Mesothelial cell of epicardium (in vitro differentiated cells): ENCODE measurements at places on chromosomes 3 and 15.

DNA sequence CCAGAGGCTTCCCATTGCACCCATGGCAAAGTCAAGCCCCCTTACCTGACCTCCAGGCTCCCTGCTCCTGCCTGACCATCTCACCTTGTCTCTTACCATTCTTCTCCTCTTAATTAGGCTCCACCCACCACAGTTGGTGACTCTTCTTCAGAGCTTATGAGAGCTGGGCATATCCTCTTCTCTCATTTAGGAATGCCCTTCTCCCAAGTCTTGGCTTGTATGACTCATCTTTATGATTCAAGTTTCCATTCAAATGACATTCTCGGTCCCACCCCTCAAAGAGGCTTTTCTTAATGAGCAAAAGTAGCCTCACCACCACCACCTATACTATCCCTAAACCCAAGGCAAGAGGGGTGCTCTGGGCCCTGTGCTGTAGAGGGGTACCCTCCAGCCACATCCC is 55.3 kb upstream of the NUDT16 start:
- no peak overlapping the region for H3K4me3 ChIP-seq
- no peak overlapping the region for H3K27ac ChIP-seq
- no peaks in the 10 kb centered on the region for H3K36me3 ChIP-seq
- H3K4me1 ChIP-seq, result no peaks in the 10 kb centered on the region
- peaks cover 2% of the 10 kb centered on the region for H3K27me3 ChIP-seq

DNA sequence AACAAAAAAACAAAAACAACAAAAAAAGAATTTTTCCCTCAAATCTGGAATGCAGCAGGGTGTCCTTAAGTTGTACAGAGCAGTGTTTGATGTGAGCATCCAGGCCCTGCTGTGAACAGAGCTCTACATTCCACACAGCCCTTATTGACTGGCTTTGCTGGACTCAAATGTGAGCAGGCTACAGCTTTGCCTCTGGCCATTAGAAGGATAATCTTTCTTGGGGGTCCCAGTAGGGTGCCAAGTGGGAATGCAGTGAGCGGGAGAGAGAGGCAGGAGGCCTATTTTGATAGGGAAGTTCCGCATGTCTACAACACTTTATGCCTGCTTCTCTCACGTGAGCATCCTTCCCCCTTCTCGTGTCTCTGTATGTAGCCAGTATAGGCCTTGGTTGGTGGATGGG is 34.4 kb upstream of the TPRG1 start:
- H3K4me1 ChIP-seq, result peaks cover 9% of the 10 kb centered on the region
- H3K4me3 ChIP-seq, result no peak overlapping the region
- H3K36me3 ChIP-seq, result no peaks in the 10 kb centered on the region
- H3K27me3 ChIP-seq, result no peaks in the 10 kb centered on the region

DNA sequence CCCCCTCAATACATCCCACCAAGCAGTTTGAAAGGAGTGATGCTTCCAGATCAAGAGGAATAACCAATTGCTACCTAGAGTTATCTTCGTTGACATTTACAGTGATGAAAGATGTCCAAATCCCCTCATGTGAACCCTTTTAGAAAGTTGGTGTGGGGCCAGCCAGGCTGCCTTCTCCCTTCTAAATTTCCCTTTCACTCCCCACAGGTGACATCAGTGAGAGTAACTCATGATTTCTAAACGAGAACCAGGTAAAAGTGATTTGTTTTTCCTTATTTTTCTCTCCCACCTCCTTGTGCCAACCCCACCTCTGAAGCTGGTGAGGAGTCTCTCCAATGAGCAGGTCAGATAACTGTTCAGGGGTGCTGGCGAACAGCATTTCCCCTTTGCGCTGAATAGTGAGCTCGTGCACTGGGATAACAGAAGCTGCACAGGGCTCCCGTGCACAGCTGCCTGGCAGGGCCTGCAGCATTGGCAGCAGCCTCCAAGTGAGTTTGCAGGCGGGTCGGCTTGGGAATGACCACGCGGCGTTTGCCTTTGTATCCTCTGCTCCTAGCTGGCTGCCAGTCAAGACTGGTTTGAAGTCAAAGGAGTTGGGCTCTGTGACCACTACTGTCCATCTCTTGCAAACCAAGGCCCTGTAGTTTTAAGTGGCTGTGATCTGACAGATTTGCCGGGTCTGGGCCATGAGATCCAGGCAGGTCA is 70.2 kb upstream of the CORO2B start:
- no peak for DNase-seq
- H3K4me1 ChIP-seq, result peaks cover 18% of the 10 kb centered on the region
- no peaks in the 10 kb centered on the region for H3K27me3 ChIP-seq
- H3K27ac ChIP-seq, result no peak overlapping the region
- no peak overlapping the region for H3K4me3 ChIP-seq

GRCh38 chr3:117479095-117479494 is 769.5 kb downstream of the TUSC7 start:
- H3K27me3 ChIP-seq, result peaks cover 1% of the 10 kb centered on the region
- DNase-seq, result no peak
- H3K4me1 ChIP-seq, result no peaks in the 10 kb centered on the region
- no peak overlapping the region for H3K27ac ChIP-seq
- no peaks in the 10 kb centered on the region for H3K36me3 ChIP-seq
- H3K4me3 ChIP-seq, result no peak overlapping the region

- no peak overlapping the region for H3K4me3 ChIP-seq
- no peaks in the 10 kb centered on the region for H3K36me3 ChIP-seq
- H3K27ac ChIP-seq, result no peak overlapping the region
- peaks cover 19% of the 10 kb centered on the region for H3K27me3 ChIP-seq
- DNase-seq, result no peak
- peaks cover 8% of the 10 kb centered on the region for H3K4me1 ChIP-seq
Observed at GRCh38 chr3:72262736-72263135, 477.8 kb upstream of the PROK2 start.

DNA sequence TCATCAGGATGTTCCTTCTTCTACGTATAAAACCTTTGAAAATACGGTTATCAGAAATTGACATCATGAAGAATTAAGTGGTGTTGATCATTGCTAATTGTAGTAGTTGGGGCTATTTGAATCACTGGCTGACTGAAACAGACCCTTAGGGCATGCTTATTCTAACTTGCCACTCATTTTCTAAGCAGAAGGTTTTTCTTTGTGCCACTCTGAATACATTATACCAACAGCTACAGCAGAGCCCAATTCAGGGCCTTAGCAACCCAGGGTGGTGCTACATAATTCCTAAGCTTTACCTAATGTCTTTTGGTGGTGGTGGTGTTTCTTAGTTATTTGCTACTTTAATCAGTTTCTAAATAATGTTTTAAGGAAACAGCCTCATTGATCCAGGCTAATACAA is 524.2 kb downstream of the NLGN1 start:
- H3K36me3 ChIP-seq, result no peaks in the 10 kb centered on the region
- no peak overlapping the region for H3K27ac ChIP-seq
- no peak for DNase-seq
- no peaks in the 10 kb centered on the region for H3K27me3 ChIP-seq

DNA sequence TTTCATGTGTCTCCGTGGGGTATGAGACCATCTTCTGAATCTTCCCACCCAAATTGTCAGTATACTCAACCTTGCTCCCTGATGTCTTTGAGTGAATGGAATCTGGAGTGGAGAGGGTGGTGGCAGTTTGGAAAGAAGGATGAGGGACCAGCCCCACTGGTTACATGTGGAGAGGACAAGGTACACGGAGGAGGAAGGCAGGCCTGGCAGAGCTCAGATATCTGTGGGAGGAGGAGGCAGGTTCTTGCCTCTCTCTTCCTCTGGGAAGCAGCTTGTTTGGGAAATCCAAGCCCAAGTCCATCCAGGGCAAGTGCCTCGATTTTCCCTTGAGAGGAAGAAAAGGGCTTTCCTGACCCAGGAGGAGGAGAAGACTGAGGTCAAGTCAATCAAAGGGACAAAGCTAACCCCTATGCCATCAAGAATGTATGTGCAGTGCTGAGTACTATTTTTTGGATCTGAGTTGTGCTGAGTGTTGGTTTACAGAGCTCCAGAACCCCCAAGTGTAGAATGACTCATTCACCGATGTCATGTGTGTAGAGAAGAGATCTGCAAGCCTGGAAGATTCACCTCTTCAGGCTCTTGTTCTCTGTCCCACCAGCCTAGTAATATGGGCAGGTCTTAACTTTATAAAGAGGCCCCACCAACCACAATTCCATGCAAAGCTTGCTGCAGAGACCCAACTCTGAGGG is 19.8 kb upstream of the LOXL1 start:
- no peak for DNase-seq
- no peak overlapping the region for H3K27ac ChIP-seq
- H3K4me3 ChIP-seq, result no peak overlapping the region

- H3K27ac ChIP-seq, result peak overlapping the region; percentile 62
- peaks cover 7% of the 10 kb centered on the region for H3K36me3 ChIP-seq
- no peak overlapping the region for H3K4me3 ChIP-seq
- DNase-seq, result no peak
- H3K27me3 ChIP-seq, result no peaks in the 10 kb centered on the region
- H3K4me1 ChIP-seq, result peaks cover 22% of the 10 kb centered on the region
Observed at GRCh38 chr3:195613468-195614069, 29.8 kb upstream of the APOD start.

- H3K27me3 ChIP-seq, result no peaks in the 10 kb centered on the region
- H3K4me3 ChIP-seq, result no peak overlapping the region
- no peaks in the 10 kb centered on the region for H3K36me3 ChIP-seq
- peaks cover 4% of the 10 kb centered on the region for H3K4me1 ChIP-seq
- DNase-seq, result no peak
- peak overlapping the region; percentile 68 for H3K27ac ChIP-seq
Observed at GRCh38 chr15:68025835-68026424, 28.2 kb upstream of the PIAS1 start.

GRCh38 chr3:37730825-37731224 is 130.9 kb upstream of the CTDSPL start:
- peaks cover 4% of the 10 kb centered on the region for H3K4me1 ChIP-seq
- H3K27ac ChIP-seq, result no peak overlapping the region
- H3K4me3 ChIP-seq, result no peak overlapping the region
- no peak for DNase-seq
- H3K36me3 ChIP-seq, result no peaks in the 10 kb centered on the region
